ENCODE measurements at places on chromosomes 12 and 14.

DNA sequence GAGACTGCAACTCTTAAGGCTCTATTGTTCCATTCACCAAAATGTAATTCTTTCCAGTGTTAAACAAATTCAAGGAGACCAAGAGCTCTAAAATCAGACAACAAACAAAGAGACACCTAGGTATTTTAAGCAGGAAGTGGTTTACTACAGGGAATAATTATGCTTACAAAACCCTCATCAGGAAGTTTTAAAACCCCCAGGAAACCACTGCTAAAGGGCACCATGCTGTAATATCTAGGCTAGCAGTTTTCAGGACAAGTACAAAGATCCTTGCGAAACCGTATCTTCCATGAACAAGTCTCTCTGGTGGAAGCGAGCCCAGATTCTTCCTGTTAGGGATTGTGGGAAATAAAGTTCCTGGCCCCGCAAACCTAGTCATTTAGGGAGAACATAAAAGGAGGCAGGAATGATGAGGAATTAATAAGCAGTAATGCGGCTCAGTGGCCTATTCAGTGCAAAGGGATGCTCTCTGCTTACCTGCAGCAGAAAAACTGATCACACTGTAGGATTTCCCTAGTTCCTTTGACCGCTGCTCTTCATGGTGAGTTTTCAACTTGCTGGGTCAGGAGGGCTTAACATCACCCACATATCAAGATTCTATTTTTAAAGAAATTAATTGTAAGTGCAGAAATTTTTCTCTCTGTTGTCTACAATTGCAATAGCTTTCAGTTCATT is 42.8 kb downstream of the ACSM4 start:
- DNase-seq = no peak

DNA sequence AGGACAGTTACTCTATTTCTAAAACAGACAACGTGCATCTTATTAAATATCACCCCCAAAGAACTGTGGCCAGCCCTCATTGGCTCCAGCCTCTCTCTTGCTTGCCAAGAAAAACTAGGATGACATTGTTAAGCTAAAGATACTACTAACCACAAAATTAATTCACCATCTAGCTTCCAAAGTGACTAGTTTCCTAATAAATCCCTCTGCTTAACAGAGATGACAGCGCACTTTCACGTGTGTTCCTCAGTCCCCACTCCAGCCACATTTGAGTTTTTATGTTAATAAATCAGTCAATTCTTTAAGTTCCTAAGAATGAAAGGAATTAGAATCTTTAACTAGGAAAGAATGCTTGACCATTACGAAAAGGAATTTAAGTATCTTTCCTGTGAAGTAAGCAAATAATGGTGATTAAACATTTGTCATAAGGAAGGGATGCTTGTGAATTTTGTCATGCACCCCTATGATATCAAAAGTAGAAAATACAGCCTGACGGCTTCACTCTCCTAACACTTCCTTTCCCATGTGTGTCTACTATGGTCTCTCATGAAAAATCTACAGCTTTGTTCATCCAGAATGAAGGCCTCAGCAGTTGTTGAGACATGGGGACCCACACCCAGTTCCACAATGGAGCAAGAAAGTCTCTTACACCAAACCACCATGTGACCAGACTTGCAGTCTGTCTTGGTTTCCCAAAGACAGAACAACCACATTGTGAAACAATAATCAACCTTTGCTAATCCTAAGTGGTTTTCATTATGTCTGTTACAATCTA is 8.1 kb downstream of the CORO1C start:
- DNase-seq = peak; percentile 89

DNA sequence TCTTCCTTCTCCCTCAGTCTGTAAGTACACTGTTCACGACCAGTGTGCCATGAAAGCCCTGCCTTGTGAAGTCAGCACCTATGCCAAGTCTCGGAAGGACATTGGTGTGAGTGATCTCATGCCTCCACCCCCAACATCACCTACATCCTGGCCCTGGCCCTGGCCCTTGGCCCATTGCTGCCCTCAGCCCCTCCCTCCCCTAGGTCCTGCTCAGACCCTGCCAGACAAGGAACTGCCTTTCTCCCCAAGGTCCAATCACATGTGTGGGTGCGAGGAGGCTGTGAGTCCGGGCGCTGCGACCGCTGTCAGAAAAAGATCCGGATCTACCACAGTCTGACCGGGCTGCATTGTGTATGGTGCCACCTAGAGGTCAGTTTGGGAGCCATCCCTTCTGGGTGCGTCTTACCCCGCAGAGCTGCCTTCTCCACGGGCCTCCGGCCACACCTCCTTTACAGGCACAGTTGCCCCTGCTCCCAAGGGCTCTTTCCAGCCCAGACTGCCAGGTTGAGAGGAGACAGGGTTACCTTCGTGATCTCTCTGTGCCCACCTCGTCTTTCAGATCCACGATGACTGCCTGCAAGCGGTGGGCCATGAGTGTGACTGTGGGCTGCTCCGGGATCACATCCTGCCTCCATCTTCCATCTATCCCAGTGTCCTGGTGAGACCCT is 9.2 kb downstream of the DGKA start:
- peak; percentile 86 for DNase-seq

DNA sequence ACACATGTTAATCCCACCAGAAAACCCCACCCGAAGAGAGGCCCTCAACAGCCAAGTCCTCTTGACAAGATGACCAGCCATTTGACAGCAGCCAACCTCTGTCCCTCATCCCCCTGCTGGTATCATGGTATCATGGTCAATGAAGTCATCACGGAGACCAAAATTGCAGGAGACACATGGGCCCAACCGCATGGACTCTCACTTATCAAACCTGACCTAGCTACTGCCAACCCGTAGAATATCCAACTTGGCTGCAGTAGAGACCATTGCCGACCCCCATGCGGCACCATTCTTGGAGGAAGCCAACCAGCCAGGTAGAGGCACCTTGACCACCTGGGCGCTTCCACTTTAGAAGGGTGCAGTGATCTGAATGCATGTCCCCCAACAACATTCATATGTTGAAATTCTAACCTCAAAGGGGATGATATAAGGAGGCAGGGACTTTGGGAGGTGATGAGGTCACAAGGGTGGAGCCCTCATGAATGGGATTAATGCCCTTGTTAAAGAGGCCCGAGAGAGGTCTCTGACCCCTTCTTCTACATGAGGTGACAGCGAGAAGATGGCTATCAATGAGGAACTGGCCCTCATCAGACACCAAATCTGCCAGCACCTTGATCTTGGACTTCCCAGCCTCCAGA is 33.3 kb downstream of the DIO3 start:
- no peak for DNase-seq

DNA sequence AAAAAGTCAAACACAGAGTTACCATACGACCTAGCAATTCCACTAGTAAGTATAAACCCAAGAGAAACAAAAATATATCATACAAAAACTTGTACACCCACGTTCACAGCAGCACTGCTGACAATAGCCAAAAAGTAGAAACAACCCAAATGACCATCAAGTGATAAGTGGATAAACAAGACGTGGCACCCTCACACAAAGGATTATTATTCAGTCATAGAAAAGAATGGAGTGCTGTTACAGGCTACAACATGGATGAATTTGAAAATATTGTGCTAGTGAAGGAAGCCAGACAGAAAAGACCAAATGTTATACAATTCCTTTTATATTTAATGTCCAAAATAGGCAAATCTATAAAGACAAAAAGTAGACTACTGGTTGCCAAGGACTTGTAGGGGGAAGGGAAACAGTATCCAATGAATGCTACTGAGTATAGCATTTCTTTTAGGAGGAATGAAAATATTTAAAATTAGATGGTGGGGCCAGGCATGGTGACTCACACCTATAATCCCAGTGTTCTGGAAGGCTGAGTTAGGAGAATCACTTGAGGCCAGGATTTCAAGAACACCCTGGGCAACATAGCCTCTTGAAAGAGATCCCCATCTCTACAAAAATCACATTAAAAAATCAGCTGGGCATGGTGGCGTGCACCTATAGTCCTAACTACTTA is 41.9 kb downstream of the SPTLC2 start:
- DNase-seq = peak; percentile 57

Measured in iris pigment epithelial cell (primary cell).